ENCODE measurements at places on chromosomes 3 and 15. TPM values are rescaled to one million over a fixed set of nuclear protein-coding genes. Genes with fewer than 3 reads are reported as not detected.

The PCSK6 gene
- 6.6 TPM for total RNA-seq

The TMEM212 gene
- not detected for total RNA-seq

The TRANK1 gene
- total RNA-seq, result 42.4 TPM

The CCR1 gene
- 60.7 TPM for total RNA-seq

The KBTBD8 gene
- total RNA-seq, result 55.1 TPM

The PRKCD gene
- 10.2 TPM for total RNA-seq

The PCLAF gene
- 1.4 TPM for total RNA-seq

The SLC22A14 gene
- 0.10 TPM for total RNA-seq

The ITIH1 gene
- 0.52 TPM for total RNA-seq

The SEMA6D gene
- total RNA-seq, result under 0.01 TPM

The GP9 gene
- 28.1 TPM for total RNA-seq

The USP50 gene
- total RNA-seq, result 0.73 TPM

The FAM174B gene
- total RNA-seq, result 1.5 TPM

The GOLGA6L26 gene
- not detected for total RNA-seq

The ADAMTS9 gene
- not detected for total RNA-seq

The SH2D7 gene
- total RNA-seq, result not detected

The CASR gene
- 1.2 TPM for total RNA-seq

The SMAD3 gene
- 36.7 TPM for total RNA-seq

The SLC27A2 gene
- total RNA-seq, result 0.42 TPM

The DPPA2 gene
- total RNA-seq, result not detected

The SLC9C1 gene
- 0.10 TPM for total RNA-seq

The CRABP1 gene
- total RNA-seq, result not detected

The DHFR2 gene
- total RNA-seq, result 1.0 TPM

The CPNE4 gene
- total RNA-seq, result 0.10 TPM

The EXD1 gene
- total RNA-seq, result not detected

The SMCO1 gene
- not detected for total RNA-seq

The CHRD gene
- 0.31 TPM for total RNA-seq

The PLSCR5 gene
- not detected for total RNA-seq

The RGMA gene
- total RNA-seq, result 0.10 TPM

The ADGRG7 gene
- not detected for total RNA-seq

The TMEM266 gene
- total RNA-seq, result not detected

The CNTN4 gene
- not detected for total RNA-seq

The TSEN2 gene
- 12.7 TPM for total RNA-seq

The ACKR2 gene
- total RNA-seq, result 0.10 TPM

The SV2B gene
- total RNA-seq, result under 0.01 TPM

The LEKR1 gene
- total RNA-seq, result 9.4 TPM

The C3orf22 gene
- not detected for total RNA-seq

The ANKUB1 gene
- not detected for total RNA-seq

The GOLGA8K gene
- total RNA-seq, result 0.84 TPM

The GRIP2 gene
- total RNA-seq, result not detected

The COL7A1 gene
- total RNA-seq, result 0.10 TPM

The TXNRD3 gene
- total RNA-seq, result 1.4 TPM

The TF gene
- not detected for total RNA-seq

The GRAMD2A gene
- total RNA-seq, result not detected

The EPHA6 gene
- not detected for total RNA-seq

The FGD5 gene
- total RNA-seq, result 0.10 TPM
